Psoas muscle (tissue), 8 donors: ENCODE measurements at places on chromosomes 13 and 19.

GRCh38 chr19:49297403-49297802, 27.6 kb downstream of the SLC6A16 start:
- no peak for DNase-seq

- DNase-seq, result no peak
Measured at GRCh38 chr13:47190696-47191305, 293.9 kb upstream of the HTR2A start.

DNA sequence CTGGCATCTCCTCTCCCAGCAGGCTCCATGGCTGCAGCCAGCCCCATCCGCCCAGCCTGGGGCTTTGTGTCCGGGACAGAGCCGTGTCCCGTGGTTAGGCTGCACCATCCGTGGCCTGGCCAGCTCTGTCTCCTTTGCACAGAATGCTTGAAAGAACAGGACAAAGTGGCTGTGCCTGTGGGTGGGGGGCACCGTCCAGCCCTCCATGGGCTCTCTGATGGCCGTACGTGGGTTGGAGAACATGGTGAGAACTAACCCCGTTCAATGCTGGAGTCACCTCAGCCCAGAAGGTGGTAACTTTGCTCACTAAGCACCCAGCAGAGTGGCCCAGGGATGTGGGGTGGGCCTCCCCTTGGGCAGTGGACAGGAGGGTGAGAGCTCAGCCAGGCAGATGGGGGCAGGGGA, 2.8 kb downstream of the RPS15 start:
- no peak for DNase-seq

- no peak for DNase-seq
Measured at GRCh38 chr13:43786472-43786765, 353 bp downstream of the ENOX1 start.

GRCh38 chr13:110151462-110151861, 155.5 kb downstream of the COL4A1 start:
- DNase-seq, result no peak

DNA sequence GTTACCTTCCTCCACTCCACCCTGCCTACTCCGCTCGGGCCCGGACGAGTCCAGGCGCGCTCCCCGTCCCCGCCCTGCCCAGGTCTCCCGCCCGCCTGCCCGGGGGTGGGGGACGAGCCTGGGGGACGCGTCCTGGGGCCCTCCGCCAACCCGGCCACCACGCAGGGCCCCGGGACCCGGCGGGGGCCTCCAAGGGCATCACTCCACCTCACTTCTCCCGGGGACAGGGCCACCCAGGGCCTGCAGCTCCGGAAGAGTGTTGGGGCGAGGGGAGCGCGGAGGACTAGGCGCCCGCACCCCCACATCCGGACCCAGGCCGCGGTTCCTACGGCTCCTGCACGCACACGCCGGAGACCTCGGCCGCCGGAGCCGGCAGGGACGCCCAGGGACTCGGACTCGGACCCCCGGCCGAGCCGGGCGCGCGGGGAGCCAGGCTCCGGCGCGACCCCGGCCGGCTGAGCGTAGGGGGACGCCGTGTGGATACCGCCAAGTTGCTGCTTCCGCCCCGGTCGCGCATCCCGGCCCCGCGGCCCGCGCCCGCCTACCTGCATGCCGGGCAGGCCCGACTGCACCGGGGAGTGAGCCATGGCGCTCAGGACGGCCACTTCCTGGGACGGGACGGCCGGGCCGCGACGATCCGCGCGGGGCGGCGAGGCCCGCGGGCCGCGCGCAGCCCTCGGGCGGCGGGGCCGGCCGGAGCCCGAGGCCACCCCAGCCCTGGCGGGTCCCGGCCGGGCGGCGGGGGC, 534 bp downstream of the STK24 start:
- DNase-seq, result peak; percentile 74

DNA sequence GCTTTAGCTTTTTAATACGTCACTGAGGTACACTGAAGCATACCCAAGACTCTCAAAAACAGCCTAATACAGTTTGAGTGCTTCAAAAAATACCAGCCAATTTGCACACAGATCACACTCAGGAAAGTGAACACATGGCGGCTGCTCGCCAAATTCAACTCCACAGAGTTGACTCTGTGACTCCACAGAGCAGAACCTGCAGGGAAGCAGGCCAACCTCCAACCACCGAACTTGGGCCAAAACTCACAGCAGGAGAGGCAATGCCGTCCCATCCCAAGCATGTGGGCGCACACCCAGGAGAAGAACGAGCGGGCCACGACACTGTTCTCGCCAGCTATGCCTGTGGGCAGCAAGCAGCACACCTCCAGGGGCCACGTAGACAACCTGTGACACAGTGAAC, 21.1 kb downstream of the ELL start:
- DNase-seq, result peak; percentile 72
